ENCODE measurements at places on chromosomes 11 and 22.

DNA sequence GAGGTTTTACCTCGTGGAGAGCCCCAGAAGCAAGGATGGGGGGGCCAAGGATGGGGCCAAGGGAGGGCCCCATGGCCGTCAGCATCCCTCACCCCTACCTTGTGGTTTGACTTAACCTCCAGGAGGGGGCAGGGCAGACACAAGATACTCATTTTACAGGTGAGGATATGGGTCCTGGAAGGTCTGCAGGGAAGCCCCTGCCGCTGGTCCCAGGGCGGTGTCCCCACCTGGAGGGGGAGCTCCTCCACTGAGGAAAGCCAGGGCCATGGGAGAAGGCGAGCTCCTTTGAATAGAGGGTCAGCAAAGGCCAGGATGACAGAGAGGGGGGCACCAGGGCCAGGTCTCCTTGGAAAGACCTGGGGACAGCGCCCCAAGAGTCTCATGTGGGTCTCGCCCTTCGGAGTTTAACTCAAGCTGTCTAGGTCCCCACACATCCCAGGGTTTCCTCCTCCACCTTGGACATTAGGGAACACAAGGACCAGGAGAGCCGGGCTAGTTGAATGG is 5.9 kb upstream of the ADORA2A start:
- peaks cover 23% of the 10 kb centered on the region for H3K4me1 ChIP-seq
- no peak overlapping the region for H3K27ac ChIP-seq
- no peak overlapping the region for H3K4me3 ChIP-seq
- H3K36me3 ChIP-seq, result peaks cover 5% of the 10 kb centered on the region
- no peaks in the 10 kb centered on the region for H3K27me3 ChIP-seq
- DNase-seq, result no peak

DNA sequence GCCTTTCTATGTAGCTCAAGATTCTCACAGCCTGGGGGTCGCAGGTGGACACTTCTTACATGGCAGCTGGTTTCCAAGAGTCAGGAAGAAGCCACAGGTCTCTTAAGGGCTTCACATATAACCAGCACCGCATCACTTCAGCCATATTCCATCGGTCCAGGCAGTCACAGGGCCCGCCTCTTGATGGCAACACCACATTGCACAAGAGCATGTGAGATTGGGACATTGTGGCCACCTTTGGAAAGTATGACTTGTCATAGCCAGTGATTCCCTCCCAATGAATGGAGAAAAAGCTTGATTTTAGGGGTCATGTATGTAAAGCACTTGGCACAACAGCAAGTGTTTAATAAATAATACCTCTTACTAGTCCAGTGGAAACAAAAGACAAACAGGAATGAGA is 98.3 kb downstream of the NCAM1 start:
- H3K36me3 ChIP-seq, result no peaks in the 10 kb centered on the region
- DNase-seq, result no peak
- no peaks in the 10 kb centered on the region for H3K4me1 ChIP-seq
- H3K4me3 ChIP-seq, result no peak overlapping the region
- no peaks in the 10 kb centered on the region for H3K27me3 ChIP-seq

- peaks cover 25% of the 10 kb centered on the region for H3K4me1 ChIP-seq
- no peak for DNase-seq
- H3K27me3 ChIP-seq, result no peaks in the 10 kb centered on the region
Observed at GRCh38 chr11:57787920-57788702, 26.5 kb downstream of the CTNND1 start.

DNA sequence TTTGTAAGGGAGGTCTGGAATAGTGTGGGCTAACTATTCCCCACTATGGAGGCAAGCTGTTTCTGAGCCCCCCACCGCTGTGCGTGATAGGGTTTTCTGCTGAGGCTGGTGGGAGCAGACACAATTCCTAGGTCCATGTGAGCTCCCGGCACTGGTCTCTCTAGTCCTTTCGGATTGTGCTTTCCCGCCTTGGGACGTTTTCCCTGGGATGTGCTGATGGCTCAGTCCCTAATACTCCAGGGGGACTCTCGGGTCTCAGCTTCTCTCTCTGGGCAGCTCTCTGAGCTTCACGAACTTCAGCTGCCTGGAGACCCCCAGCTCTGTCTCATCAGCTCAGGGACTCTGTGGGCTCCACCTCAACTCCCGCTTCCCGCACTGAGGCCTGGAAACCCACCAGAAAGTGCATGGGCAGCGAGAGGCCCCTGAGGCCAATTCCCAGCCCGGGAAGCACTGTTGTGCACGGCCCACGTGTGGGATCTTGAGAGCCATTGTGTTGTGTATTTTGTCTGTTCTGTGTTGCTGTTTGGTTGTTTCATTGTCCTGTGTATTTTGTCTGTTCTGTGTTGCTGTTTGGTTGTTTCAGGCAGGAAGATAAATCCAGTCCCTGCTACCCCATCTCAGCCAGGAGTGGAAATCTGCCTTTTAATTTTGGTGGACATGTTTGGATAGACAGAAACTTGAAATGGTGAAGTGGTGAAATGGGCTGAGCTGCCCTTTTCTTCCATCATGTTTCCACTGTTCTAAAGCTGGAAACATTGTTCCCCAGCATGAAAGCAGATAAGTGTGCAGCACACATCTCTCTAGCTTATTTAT is 12.7 kb upstream of the TNNT3 start:
- no peaks in the 10 kb centered on the region for H3K4me1 ChIP-seq
- H3K4me3 ChIP-seq, result no peak overlapping the region
- H3K27me3 ChIP-seq, result no peaks in the 10 kb centered on the region
- H3K36me3 ChIP-seq, result no peaks in the 10 kb centered on the region
- no peak for DNase-seq

GRCh38 chr11:47791774-47792430 is 24.8 kb upstream of the FNBP4 start:
- H3K4me3 ChIP-seq, result no peak overlapping the region
- H3K27me3 ChIP-seq, result no peaks in the 10 kb centered on the region

DNA sequence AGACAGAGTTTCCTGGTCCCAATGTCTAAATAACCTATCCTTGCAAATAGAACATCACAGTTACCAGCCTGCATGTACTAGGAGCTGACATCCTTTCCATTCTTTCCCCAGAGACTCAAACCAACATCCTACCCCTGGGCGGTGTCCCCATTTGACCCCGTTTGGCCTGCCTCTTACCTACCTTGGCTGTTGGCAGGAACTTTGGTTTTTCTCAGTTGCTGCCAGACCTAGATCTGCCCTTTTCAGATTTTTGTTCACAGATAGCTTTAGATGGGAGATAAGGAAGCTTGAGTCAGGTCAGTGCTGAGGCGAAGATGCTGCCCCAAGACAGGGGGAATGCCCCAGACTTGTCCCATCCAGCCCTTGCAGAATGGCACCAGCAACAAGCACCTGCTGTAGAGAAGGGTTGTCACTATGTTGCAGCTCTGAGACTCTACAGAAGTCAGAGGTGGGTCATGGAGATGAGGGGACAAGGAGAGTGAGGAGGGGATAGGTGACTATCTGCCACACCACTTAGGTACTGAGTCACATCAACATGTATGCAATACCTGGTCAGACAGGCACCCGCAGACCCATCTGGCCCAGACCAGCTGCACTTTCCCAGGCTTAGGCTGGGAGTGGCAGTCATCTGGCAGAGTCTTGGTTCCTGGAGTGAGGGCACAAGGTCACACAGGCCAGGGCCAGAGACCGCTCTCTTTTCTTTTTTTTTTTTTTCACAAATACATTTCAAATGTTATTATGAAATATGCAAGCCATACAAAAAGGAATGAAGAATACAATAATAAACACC is 61.5 kb upstream of the POU2AF1 start:
- H3K4me1 ChIP-seq, result peaks cover 15% of the 10 kb centered on the region
- H3K27me3 ChIP-seq, result no peaks in the 10 kb centered on the region
- H3K36me3 ChIP-seq, result no peaks in the 10 kb centered on the region
- no peak overlapping the region for H3K27ac ChIP-seq

DNA sequence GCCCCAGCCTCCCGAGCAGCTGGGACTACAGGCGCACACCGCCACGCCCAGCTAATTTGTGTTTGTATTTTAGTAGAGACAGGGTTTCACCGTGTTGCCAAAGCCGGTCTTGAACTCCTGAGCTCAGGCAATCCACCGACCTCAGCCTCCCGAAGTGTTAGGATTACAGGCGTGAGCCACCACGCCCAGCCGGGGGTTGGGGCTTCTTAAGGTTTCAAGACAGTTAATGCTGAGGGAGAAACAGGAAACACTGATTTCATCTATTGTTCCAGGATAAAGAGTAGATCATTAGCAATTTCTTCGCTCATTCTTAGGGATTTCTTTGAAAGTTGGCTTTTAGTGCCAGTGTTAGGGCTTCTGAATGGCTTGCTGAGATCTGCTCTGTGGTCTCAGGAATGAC is 21.2 kb upstream of the CLMP start:
- H3K4me1 ChIP-seq, result no peaks in the 10 kb centered on the region
- H3K27me3 ChIP-seq, result peaks cover 37% of the 10 kb centered on the region
- no peak for DNase-seq
- no peaks in the 10 kb centered on the region for H3K36me3 ChIP-seq
- H3K4me3 ChIP-seq, result no peak overlapping the region

DNA sequence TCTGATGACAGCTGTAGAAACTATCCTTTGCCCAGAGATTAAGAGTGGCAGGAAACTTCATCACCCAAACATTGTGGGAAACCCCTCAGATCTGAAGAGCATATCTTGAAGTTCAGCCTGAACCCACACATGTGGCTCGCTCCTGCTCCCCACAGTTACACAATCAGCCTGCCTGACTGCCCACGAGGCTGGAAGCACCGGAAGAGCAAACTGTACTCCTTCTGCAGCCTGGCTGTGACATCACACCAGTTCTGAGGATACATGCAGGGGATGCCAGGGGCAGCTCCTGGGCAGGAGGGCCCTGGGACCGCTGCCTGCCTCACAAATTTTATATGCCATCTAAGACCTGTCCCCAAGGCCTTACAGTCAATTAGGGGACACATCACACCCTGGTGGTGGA is 444.4 kb downstream of the BUD13 start:
- H3K27ac ChIP-seq, result no peak overlapping the region
- no peak overlapping the region for H3K4me3 ChIP-seq
- H3K36me3 ChIP-seq, result no peaks in the 10 kb centered on the region
- H3K4me1 ChIP-seq, result no peaks in the 10 kb centered on the region

- peaks cover 9% of the 10 kb centered on the region for H3K36me3 ChIP-seq
- DNase-seq, result peak; percentile 69
- peaks cover 6% of the 10 kb centered on the region for H3K4me1 ChIP-seq
- no peak overlapping the region for H3K4me3 ChIP-seq
Observed at GRCh38 chr11:75577207-75577606, 15.2 kb downstream of the SERPINH1 start.

DNA sequence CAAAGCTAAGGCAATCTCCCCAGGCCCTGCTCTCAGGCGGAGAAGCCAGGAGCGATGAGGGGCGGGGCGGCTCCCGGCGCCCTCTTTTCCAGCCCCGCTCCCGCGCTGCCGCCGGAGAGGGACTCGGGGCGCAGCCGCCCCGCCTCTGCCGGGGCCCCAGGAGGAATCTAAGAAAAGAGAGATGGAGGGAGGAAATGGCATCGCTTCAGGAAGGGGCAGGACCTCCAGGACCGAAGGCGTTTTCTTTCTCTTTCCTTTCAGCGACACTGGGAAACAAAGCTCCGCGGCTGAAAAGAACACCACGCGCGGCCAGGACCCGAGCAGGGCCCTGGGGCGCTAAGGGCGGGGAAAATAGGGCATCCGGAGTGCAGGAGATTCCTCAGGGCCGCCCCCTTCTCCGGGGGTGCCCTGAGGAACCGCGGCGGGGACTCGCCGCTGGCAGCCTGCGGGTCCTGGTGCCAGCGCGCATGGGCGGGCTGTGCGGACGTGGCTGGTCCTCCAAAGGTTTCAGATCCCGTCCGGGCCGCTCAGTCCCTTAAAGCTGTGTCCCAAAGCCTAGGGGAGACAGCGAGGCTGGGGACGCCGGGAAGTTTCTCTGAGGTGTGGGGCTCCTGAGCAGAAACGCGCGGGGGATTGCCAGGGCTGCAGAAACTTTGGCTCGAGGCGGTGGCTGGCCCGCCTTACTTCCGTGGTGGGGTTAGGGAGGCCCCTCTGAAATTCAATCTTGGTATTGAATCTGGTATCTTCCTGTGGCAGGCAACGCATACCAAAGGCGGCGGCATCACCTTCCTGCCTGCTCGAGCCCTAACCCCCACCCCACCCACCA is 2.8 kb upstream of the BSX start:
- peaks cover 1% of the 10 kb centered on the region for H3K36me3 ChIP-seq
- DNase-seq, result peak; percentile 42
- peak overlapping the region; percentile 84 for H3K4me3 ChIP-seq
- peaks cover 19% of the 10 kb centered on the region for H3K4me1 ChIP-seq
- H3K27ac ChIP-seq, result no peak overlapping the region

DNA sequence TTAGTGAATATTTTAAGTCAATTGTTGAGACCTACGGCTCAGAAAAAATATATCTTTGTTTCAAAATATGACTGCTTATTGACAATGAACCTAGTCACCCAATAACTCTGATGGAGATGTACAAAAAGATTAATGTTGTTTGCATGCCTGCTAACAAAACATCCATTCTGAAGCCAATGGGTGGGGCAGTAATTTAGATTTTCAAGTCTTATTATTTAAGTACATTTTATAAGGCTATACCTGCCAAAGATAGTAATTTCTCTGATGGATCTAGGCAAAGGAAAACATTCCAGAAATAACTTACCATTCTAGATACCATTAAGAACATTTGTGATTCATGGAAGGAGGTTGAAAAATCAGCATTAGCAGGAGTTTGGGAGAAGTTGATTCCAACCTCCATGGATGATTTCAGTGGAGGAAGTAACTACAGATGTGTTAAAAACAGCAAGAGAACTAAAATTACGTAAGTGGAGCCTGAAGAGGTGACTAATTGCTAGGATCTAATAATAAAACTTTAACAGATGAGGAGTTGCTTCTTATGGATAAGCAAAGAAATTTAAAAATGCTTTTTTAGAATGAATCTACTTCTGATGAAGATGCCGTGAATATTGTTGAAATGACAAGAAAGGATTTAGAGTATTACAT is 26.4 kb upstream of the OR8D2 start:
- peaks cover 2% of the 10 kb centered on the region for H3K27me3 ChIP-seq
- H3K27ac ChIP-seq, result no peak overlapping the region
- H3K4me1 ChIP-seq, result no peaks in the 10 kb centered on the region
- no peak overlapping the region for H3K4me3 ChIP-seq

GRCh38 chr11:60348116-60348515 is 21.1 kb downstream of the MS4A6E start:
- no peaks in the 10 kb centered on the region for H3K36me3 ChIP-seq
- no peak overlapping the region for H3K4me3 ChIP-seq
- no peak for DNase-seq
- H3K4me1 ChIP-seq, result no peaks in the 10 kb centered on the region
- H3K27me3 ChIP-seq, result peaks cover 44% of the 10 kb centered on the region

GRCh38 chr11:101509922-101510321 is 73.9 kb downstream of the TRPC6 start:
- no peak for DNase-seq
- no peak overlapping the region for H3K4me3 ChIP-seq
- H3K4me1 ChIP-seq, result no peaks in the 10 kb centered on the region
- H3K36me3 ChIP-seq, result no peaks in the 10 kb centered on the region

- H3K27me3 ChIP-seq, result peaks cover 2% of the 10 kb centered on the region
- no peak for DNase-seq
- peaks cover 5% of the 10 kb centered on the region for H3K4me1 ChIP-seq
- H3K27ac ChIP-seq, result no peak overlapping the region
Observed at GRCh38 chr22:42473484-42474193, 41.4 kb upstream of the NFAM1 start.

DNA sequence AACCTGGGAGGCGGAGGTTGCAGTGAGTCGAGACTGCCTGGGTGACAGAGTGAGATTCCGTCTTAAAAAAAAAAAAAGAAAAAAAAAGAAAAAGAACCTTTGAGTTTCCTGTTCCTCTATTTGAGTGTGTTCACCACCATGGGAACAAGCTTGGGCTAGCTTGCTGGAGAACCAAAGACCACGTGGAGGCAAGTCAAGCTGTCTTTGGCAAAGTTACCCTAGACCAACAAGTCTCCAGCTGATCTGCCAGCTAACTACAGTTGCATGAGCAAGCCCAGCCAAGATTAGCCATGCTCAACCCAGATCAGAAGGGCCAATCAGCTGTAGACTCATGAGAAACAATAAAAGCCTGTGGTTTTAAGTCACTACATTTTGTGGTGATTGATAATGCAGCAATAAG is 29.7 kb downstream of the SLN start:
- H3K27ac ChIP-seq, result no peak overlapping the region
- no peak overlapping the region for H3K4me3 ChIP-seq
- H3K27me3 ChIP-seq, result no peaks in the 10 kb centered on the region
- H3K4me1 ChIP-seq, result no peaks in the 10 kb centered on the region
